Dermis microvascular lymphatic vessel endothelial cell (primary cell): ENCODE measurements at places on chromosomes 5 and 9. TPM values are rescaled to one million over a fixed set of nuclear protein-coding genes. Genes with fewer than 3 reads are reported as not detected.

Gene ZSWIM6
- 8.3 and 19.6 TPM in 2 replicates for total RNA-seq

Gene SOX30
- not detected in 2 replicates for total RNA-seq

Gene C8G
- total RNA-seq = 0.51 and 0.77 TPM in 2 replicates

Gene MEIKIN
- not detected in 2 replicates for total RNA-seq

Gene GPR151
- not detected in 2 replicates for total RNA-seq

Gene OTULINL
- 0.26 and 1.1 TPM in 2 replicates for total RNA-seq

Gene C9
- total RNA-seq = under 0.01 and 0.25 TPM in 2 replicates

Gene MCC
- 10.1 and 19.0 TPM in 2 replicates for total RNA-seq
